ENCODE measurements at places on chromosomes 1 and 21.
A peak's percentile ranks its signal among the peaks of the same experiment; 100 is the strongest.

DNA sequence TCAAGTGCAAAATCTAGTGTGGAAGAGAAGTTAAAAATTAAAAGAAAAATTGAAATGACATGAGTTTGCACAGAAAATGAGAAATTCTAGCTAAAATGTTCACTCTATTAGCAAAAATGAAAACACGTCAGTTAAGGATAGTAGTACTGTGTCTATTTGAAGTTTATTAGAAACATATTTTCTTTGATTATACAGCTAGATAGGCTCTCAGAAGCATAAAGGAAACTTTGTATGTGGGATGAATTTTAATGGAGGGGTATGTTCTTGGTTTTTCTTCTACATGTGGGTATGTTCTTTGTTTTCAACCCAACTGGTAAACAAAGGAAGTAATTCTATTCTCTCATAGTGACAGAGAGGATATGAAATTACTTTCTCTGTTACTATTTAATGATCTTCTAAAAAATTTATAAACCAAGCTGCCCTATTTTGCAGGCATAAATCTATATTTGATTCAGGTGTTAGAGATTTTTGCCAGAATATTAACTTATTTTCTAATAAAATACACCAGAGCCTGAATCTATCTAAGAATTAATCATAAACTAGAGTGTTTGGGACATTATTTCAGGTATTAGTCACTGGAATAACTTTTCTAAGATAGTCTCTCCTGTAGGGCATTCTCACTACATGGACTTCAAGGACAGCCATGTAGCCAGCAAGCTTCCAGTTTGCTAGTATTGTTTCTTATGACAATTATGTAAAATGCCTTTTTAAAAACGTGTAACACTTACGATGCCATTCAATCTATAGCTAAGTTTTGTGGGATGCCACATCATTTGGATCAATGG is 15.8 kb downstream of the GPSM2 start:
- no peak for DNase-seq

DNA sequence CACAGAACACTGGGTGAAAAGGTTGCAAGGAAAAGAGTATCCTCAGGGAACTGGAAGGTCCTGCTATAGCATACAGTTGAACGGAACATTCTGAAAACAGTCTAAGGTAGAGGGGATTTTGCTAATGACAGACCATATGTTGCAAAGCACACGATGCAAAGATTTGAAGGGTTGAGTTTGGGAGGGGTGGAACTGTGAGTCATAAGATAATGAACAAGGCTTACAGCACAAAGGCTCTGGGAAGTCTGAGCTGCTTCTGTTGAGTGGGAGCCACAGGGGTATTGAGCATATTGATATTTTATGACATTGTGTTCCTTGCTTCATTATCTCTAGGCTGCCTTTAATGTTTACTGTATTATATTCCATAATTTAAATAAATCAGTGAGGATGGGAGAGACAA is 104.9 kb downstream of the PLPPR4 start:
- no peak for DNase-seq

DNA sequence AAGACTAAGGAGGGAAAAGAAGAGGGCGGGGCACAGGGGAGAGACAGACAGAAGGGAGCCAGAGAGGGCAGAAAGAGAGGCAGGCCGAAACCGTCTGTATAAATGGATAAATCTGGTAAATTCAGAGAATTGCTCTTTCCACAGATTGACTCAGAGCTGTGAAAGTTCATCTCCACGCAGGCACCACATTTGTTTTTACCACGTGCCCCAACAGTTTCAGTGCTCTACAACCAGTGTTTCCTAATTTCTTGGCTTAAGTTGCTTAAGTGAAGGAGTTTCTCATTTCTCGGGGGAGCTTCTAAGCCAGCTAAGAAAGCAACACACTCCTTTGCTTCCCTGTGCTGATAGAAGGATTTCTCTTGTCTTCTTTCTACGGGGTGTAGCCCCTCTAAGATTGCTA is 87.1 kb downstream of the ENAH start:
- no peak for DNase-seq

DNA sequence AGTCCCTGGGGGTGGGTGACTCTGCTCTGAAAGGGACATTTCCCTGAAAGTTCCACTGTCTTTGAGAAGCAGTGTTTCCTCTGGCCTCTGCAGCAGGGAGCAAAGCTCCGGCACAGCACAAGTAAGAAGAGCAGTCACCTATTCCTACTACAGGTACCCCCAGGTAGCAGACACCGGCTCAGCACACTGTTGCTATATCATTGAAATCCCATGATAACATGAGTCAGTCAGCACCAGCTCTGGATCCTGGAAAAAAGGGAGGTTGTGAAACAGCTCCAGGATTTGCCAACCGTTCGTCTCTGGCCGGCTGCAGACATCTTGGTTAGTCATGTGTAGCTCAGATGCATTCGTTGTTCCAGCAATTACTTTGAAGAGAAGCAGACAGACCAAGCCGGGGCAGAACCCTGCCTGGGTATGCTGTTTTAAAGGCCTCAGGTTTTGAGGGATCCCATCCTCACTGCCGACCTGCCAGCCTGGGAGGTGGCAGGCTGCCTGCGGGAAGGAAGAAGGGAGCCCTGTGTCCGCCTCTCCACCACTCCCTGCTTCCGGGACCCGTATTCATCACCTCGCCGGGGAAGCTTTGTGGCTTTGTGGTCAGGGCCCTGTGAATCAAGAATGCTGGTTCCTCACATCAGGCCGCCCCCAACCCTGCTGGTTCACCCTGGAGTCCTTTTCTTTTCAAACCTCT is 139.2 kb downstream of the CLIC6 start:
- peak; percentile 80 for DNase-seq

- peak; percentile 61 for DNase-seq
Observed at GRCh38 chr1:164786980-164787833, 228.2 kb downstream of the PBX1 start.

GRCh38 chr21:25133939-25134338 is 473.3 kb downstream of the MRPL39 start:
- DNase-seq, result no peak

DNA sequence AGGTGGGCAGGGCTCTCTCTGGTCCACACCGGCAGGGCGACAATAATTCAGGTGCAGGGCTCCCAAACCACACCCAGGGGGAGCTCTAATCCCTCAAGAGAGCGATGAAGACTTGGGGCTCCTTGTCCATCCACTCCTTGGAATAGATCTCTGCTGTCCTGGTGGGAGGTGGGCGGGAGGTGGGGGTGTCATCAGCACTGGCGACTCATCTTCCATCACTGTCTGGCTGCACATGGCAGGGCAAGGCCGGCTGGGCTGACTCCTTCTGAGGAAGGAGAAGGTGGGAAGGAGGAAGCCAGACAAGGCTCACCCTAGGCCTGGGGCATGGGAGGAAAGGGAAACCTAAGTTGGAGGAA is 29.3 kb downstream of the TNNT2 start:
- DNase-seq, result peak; percentile 25

GRCh38 chr1:192378878-192379277 is 62.1 kb downstream of the RGS21 start:
- DNase-seq, result no peak

DNA sequence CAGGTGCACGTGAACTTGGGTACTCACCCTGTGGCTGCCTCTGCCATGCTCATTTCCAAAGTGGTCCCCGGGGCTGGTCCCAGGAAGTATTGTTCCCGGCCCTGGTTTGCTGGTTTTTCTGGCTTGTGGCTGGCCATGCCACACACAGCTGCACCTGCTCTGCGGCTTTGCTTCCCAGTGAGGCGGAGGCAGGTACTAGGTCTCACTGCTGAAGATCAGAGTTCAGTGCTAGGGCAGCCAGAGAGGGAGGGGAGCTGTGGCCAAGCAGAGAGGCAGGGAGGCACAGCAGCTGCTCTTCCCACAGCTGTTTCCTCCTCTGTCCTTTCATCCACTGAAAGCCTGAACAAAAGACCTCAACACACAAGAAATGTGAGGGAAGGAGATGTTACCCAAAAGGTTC is 30.5 kb downstream of the ENO1 start:
- no peak for DNase-seq

DNA sequence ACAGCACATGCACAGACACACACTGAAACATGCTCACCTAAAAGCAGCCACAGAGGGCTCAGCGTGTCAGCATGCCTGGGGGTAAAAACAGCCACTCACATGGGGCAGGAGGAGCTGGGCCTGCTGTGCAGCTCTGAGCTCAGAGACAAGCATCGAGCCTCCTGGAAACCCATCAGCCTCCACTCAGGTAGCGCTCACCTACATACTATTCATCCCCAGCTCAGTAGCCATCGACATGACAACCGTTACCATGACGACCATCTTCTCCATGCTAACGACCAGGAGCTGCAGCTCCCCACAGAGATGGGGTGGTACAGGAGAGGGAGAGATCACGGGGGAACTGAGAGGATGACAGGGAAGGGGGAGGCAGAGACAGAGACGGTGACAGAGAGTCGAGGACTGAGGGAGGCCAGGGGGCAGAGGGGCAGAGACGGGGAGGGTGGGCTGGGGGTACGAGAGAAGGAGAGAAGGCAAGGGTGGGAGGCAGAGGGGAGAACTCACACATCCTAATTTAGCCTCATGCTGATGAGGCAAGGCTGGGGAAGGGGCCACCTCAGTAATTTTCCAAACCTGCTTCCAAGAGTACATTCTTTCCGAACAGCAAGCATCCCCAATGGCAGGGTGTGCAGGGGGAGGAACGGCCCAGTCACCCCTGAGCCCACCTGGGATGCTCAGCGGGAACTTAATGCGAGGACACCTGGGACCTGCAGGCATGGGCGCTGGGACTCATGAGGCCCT is 28.4 kb downstream of the SDC3 start:
- DNase-seq, result no peak

DNA sequence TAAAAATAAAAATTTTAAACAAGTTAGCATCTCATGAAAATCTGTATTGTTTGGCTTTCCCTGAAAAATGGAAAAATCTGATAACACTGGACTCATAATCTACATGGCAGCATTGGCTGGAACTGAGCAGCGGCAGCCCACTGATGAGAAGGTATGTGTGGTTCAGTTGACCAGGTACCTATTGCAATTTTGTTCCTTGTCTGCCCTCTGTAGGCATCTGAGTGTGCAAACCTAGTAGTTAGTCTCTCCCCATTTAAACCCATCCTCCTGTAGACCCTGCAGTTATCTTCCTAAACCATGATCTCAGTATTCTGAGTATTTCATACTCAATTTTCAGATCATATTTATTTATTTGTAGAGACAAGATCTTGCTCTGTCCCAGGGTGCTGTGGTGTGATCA is 59.4 kb upstream of the SERBP1 start:
- DNase-seq, result no peak
